ENCODE measurements at places on chromosomes 1 and 21. TPM values are rescaled to one million over a fixed set of nuclear protein-coding genes. Genes with fewer than 3 reads are reported as not detected.

The C8A gene
- not detected for total RNA-seq

DNA sequence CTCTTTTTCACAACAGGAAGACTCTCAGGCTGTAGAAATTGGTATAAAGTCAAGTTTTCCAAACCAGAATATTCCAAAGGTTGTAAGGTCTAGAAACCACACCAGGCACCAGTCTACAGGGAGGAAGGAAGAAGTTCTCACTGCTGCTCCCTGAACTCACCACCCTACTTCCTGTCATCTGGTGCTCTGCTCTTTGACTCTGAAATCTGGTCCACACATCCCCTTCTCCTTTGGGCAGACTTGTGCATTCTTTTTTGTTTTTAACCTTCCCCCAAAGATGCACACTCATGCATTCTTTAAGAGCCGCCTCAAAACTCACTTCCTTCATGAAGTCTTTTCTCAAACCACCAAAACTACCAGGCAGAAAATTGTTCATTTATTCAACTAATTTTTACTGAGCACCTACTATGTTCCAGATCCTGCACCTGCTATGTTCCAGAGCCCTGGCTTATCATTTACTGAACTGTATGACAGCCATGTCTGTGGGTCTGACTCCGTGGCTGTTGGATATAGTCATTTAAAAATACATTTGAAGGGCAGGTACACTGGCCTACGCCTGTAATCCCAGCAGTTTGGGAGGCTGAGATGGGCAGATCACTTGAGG, 30.1 kb upstream of the EPS15 start:
- no peak for DNase-seq

DNA sequence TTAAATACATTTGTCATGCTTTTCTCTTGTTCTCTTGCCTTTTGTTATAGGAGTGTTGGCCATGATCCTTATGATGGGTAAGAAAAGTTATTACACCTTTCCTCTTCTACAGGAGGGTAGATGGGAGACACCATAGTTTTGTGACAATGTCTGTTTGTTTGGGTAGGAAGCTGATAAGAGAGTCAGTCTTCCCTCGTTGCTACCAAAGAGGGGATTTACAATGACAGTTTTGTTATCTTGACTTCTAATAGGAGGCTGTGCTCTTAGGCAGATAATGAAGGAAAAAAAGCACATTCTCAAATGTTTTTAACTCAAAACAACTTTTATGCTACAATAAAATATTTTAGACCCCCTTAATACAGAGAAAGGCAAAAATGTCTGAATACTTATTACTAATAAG, 48.0 kb upstream of the WLS start:
- DNase-seq: no peak

DNA sequence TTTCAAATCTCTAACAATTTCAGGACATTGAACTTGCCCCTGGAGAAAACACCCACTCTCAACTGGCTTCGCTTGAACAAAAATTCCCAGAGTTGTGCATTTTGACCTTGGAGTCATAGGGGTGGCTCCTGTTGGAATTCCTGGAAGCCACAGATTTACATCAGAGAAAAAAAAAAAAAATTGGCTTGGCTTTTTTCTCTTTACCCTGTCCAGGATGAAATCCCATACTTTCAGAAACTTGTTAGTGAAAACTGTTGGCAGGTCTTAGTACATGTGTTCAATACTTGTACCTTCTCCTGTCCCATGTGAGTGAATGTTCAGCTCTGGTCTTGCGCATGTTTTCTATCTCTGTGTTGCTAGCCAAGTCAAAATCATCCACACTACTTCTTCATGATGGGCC, 228.8 kb downstream of the TGFB2 start:
- no peak for DNase-seq

GRCh38 chr1:23224739-23225648, 7.7 kb upstream of the HTR1D start:
- DNase-seq: peak; percentile 59

All from endodermal cell (in vitro differentiated cells).